ENCODE measurements at places on chromosomes 12 and 14. TPM values are rescaled to one million over a fixed set of nuclear protein-coding genes. Genes with fewer than 3 reads are reported as not detected.

The TPH2 gene
- not detected for total RNA-seq

The KRT6C gene
- total RNA-seq: not detected

The ACYP1 gene
- total RNA-seq: 33.9 TPM

The SYNDIG1L gene
- total RNA-seq: not detected

The LIMA1 gene
- 45.5 TPM for total RNA-seq

The CCDC177 gene
- total RNA-seq: not detected

The MSI1 gene
- total RNA-seq: 0.90 TPM

The NKX2-1 gene
- 0.25 TPM for total RNA-seq

DNA sequence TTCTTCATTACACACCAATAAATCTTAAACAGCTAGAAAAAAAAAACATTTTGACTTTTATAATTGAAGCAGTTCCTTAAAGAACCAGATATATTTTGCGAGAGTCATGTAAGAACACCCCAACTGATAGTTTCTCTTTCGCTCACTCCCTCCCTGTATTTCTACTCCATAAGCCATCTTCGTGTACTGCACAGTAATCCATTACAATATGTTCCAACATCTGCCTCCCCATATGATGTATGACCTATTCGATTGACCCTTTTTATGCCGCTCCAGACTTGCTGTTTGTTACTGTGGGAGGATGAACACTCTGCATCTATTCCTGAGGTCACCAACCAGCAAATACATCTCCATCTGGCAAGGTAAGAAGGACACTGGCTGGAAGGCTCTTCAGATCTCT lies 331.7 kb downstream of the SOX5 start:
- no peak overlapping the region for H3K4me3 ChIP-seq
- no peak for DNase-seq
- no peak overlapping the region for H3K27ac ChIP-seq
- H3K27me3 ChIP-seq: no peaks in the 10 kb centered on the region

DNA sequence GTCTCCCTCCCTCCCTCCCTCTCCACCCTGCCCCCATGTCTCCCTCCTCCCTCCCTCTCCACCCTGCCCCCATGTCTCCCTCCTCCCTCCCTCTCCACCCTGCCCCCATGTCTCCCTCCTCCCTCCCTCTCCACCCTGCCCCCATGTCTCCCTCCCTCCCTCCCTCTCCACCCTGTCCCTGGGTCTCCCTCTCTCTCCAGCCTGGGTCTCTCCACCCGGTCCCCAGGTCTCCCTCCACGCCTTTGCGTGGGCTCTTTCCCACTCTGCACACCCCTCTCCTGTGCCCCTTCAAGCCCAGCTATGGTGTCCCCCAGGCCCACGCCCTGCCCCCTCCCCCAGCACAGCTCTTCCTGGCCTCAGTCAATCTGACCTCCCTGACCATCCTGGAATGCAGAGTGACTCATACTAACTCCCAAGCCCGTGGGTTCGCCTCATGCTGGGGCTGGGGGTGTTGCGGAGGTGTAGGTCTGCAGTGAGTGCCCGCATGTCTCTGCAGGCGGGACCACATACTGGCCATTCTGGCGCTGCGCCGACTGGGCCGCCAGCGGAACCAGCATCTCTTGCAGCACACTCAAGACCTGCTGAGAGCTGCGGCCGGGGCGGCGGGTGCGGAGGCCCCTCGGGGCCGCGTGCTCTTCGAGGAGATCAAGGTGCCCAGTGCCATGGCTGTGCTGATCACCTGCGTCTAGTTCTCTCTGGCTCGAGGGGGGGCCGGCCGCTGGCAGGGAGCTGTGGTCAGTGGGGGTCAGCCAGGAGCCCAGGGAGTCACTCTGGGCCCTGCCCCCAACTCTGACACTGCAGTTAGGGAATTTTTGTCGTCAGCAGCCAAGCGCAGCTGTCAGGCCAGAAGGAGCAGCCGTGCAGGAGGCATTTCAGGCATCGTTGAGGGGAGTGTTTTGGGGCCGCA lies 13.5 kb upstream of the TNFAIP2 start:
- peaks cover 6% of the 10 kb centered on the region for H3K4me1 ChIP-seq
- no peak for DNase-seq
- no peaks in the 10 kb centered on the region for H3K36me3 ChIP-seq
- peaks cover 7% of the 10 kb centered on the region for H3K27me3 ChIP-seq

- peaks cover 41% of the 10 kb centered on the region for H3K36me3 ChIP-seq
- H3K27me3 ChIP-seq: no peaks in the 10 kb centered on the region
- no peak overlapping the region for H3K4me3 ChIP-seq
- no peak overlapping the region for H3K27ac ChIP-seq
- DNase-seq: no peak
Measured at GRCh38 chr12:50786498-50787231, 22.8 kb downstream of the ATF1 start.

GRCh38 chr14:99673305-99674063 lies 10.6 kb upstream of the CYP46A1 start:
- no peaks in the 10 kb centered on the region for H3K36me3 ChIP-seq
- no peak overlapping the region for H3K27ac ChIP-seq
- no peak overlapping the region for H3K4me3 ChIP-seq
- H3K27me3 ChIP-seq: peaks cover 6% of the 10 kb centered on the region

DNA sequence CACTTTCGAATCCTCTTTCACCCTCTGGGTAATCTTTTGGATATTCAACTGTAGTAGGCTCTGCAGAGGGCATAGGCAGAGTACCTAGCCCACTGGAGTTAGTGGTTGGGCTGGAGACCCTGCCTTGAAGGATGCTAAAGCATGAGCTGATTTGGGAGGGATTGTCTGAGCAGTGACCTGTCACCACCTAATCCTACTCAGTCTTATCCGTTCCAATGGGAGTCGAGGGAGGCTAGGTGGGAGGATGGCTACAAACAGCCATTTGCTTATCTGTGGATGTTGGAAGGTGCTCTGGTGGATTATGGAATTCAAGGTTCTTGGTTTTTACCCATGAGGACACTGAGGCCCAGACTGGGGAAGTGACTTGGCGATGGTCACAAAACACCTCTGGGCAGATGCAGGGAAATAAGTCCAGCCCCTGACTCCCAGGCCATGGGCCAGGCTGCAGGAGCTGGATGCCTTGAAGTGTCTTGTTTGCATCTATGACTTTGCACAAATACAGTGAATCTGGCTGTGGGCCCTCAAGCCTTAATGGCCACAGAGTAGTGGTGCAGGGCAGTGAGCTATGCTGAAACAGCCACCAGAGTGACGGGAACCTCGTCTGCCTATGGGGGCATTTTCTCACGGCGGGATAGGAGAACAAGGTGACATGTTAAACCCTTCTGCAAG lies 3.7 kb downstream of the KMT5A start:
- no peaks in the 10 kb centered on the region for H3K27me3 ChIP-seq
- peaks cover 31% of the 10 kb centered on the region for H3K4me1 ChIP-seq
- peak overlapping the region; percentile 77 for H3K4me3 ChIP-seq

DNA sequence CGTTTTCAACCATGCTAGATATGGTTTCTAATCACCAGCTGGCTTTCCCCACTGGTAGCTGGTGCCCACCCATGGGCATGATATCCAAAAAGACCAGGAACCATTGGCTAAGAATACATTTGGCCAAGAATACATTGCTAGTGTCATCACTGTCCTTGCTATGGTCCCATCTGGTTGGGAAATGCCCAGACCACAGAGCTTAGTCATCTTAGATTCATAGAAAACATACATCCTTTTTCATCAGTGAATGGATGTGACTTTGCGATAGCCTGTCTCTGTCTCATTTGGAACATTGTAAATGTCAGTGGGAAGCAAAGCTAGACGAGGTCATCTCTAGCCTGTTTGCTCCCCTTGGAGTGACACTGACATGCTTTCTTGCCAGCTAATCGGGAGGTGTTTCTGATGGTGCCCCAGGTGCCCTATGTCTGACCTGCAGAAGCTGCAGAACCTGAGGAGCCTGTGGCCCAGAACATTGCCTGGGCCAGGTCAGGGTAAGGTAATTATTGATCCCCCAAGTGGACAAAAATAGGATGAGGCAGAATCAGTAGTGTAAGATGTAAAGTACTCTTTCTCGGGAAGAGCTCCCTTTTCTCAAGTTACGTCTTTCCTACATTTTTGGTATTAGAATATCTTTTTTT lies 194.8 kb downstream of the SLC41A2 start:
- no peaks in the 10 kb centered on the region for H3K27me3 ChIP-seq
- peak; percentile 64 for DNase-seq
- H3K27ac ChIP-seq: peak overlapping the region; percentile 3
- no peak overlapping the region for H3K4me3 ChIP-seq

- peaks cover 17% of the 10 kb centered on the region for H3K36me3 ChIP-seq
- no peak for DNase-seq
- no peak overlapping the region for H3K27ac ChIP-seq
- H3K4me1 ChIP-seq: peaks cover 2% of the 10 kb centered on the region
Measured at GRCh38 chr14:92946847-92947545, 24.0 kb downstream of the CHGA start.

DNA sequence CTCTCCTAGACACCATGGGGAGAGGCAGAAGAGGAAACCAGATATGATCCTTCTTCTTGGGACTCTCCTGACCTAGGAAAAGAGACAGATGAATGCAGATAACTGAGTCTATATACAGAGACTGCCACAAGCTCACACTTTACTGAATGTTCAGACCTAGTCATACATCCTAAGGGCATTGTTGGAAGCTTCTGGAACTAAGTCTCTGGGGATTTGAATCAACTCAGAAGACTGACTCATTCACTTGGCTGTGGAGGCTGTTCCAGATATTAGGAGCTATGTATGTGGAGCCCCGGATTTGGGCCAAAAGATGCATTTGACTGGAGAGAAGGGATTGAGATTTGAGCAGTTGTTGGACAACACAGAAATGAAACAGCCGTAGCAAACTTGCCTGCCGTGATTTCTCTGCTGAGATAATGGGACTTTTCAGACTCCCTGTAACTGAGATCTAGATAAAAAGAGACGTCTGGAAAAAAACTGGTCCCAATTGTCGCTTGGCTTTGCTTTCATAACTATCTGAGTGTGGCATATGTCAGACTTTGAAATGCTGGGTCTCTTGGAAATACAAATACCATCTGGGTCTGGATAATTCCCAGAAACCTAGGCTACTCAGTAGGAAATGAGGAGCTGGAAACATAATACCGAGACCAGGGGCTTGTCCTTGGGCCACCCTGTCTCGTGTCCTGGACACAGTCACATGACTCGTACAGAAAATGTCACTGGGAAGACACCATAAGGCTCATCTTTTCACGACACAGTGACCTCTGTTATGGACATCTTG lies 396.8 kb downstream of the NUAK1 start:
- DNase-seq: no peak
- H3K36me3 ChIP-seq: no peaks in the 10 kb centered on the region
- no peak overlapping the region for H3K4me3 ChIP-seq
- no peak overlapping the region for H3K27ac ChIP-seq

DNA sequence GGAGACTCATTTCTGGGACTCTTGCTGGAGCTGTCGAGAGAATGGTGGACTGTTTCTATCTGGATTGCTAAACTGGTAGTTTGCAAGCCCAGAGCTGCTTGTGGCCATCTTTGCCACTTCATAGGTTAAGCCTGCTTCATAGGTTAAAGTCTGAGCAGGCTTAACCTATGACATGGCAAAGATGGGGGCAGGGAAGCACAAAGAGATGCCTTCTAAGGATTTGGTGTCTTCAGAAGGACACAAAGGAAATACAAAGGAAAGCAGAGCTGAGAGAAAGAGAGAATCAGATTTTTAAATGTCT lies 78.4 kb upstream of the MAX start:
- peaks cover 14% of the 10 kb centered on the region for H3K4me1 ChIP-seq
- peaks cover 2% of the 10 kb centered on the region for H3K27me3 ChIP-seq
- no peak overlapping the region for H3K4me3 ChIP-seq

- peak overlapping the region; percentile 58 for H3K4me3 ChIP-seq
- DNase-seq: no peak
- peak overlapping the region; percentile 83 for H3K27ac ChIP-seq
- no peaks in the 10 kb centered on the region for H3K27me3 ChIP-seq
Measured at GRCh38 chr12:54412786-54413185, 6.3 kb downstream of the ITGA5 start.

DNA sequence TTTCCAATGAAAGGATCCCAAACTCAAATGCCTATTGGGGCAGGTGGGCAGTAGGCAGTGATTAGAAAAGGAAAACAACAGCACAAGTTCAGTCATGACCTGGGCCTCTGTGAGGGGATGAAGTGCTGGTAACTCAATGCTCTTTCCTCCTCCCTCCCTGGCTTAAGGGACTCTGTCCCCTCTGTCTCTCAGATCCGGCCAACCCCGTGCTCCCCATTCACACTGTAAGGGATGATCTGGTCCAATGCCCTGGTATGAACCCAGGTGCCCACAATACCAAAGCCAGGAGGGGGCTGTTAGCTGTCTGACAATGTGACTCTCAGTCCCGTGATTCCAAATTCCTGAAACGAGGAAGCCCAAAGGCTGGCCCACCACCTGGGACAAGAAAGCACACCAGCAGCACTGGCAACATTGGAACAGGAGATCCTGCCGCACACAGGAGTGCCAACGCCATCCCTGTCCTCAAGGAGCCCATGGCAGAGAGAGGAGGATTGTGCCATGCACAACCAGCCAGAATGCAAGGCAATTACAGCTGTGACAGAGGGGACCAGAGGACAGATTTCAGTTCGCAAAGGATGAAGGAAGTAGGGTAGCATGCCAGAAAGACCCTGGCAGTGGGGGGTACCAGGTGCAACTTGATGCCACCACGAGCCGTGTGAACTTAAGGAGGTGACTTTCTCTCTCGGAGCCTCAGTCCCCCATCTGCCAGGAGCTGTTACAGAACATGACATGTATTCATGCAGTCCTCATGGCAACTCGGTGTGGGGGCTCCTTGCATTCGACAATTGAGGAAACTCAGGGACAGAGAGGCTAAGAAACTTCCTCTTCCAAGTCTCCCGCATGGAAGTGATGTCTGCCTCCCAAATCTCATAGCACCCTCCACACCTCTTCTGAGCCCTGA lies 37.6 kb downstream of the SERPINA3 start:
- no peak overlapping the region for H3K4me3 ChIP-seq
- no peaks in the 10 kb centered on the region for H3K36me3 ChIP-seq
- DNase-seq: no peak
- H3K4me1 ChIP-seq: no peaks in the 10 kb centered on the region
- H3K27ac ChIP-seq: no peak overlapping the region
- peaks cover 2% of the 10 kb centered on the region for H3K27me3 ChIP-seq

DNA sequence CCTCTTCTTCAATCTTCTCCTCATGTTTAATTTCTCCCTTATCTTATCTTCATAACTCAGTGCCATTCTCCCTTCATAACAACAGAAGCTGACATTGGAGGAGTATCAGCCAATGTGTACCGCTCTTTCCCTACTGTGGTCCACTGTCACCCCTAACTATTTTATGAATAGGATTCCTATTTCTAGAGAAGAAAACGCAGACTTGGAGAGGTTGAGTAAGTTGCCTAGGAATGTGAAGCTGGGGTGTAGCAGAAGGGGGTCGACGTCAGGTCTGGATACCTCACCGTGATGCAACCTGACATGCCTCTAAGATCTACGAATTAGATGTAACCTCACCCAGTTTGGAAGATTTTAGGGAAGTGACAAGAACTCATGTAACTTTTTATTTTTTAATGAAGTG lies 17.1 kb downstream of the LMO3 start:
- H3K27ac ChIP-seq: no peak overlapping the region
- no peak overlapping the region for H3K4me3 ChIP-seq
- H3K36me3 ChIP-seq: no peaks in the 10 kb centered on the region
- H3K4me1 ChIP-seq: no peaks in the 10 kb centered on the region
- H3K27me3 ChIP-seq: no peaks in the 10 kb centered on the region

GRCh38 chr12:31650918-31651317 lies 8.6 kb upstream of the ETFBKMT start:
- no peak overlapping the region for H3K27ac ChIP-seq
- no peaks in the 10 kb centered on the region for H3K36me3 ChIP-seq
- no peaks in the 10 kb centered on the region for H3K27me3 ChIP-seq
- peaks cover 12% of the 10 kb centered on the region for H3K4me1 ChIP-seq

Measured in activated CD8-positive, alpha-beta T cell treated with anti-CD3 and anti-CD28 coated beads for 36 hours (primary cell).